ENCODE measurements at places on chromosomes 1 and 21.

GRCh38 chr1:54583871-54584270, 35.8 kb downstream of the ACOT11 start:
- no peak for DNase-seq

DNA sequence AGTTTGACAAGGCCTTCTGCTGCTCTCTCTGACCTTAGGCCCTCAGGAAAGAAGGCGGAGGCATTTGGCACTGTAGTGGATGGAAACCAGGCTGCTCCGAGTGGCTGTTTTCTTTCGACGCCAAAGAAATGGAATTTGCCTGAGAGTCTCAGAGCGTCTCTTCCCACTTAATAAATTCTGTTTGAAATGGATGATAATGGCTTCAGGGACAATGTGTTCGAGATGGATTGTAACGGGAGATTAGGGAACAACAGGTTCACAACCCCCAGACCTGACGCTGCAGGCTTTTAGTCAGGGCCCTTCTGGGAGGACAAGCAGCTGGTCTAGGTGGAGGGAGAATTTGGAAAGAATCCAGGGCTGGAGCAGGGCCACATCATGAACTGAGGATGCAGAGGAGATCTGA, 58.6 kb downstream of the TLR5 start:
- no peak for DNase-seq

- DNase-seq = no peak
Measured at GRCh38 chr1:23545851-23546250, 13.4 kb downstream of the ID3 start.

DNA sequence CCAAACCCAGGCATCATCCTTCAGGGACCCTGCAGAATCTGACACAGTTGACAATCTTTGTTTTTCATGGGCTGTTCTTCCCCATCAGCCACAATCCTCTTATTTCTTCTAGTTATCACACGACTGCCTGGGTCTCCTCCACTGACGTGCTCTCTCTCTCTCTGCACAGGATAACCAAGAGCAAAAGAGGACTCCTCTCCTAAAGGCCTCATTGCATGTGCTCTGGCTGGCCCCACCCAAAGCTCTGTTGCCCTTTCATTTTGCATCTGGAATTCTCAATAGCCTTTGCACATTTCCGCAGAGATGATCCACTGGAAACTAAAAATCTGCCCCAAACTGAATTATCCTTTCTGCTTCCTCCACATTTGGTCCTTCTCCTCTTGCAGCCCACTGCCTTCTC, 58.5 kb downstream of the KANK4 start:
- no peak for DNase-seq

DNA sequence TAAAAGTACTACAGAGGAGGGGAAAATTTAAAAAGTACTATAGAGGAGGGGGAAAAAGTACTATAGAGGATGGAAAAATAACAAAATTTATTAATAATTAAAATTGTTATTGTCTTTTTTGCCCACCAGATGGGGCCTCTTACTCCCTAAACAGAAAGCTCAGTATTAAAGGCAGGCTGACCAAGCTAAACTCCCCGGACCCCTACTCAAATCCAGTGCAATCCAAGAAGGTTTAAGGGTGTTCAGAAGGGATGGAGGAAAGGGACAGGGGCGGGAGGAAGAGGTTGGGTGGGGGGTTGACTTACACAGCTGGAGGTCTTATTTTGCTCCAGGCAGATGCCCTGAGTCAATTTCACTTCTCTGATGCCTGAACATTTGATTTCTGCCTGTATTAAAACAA, 13.7 kb downstream of the CD34 start:
- no peak for DNase-seq

GRCh38 chr1:47508702-47509431, 71.0 kb downstream of the FOXD2 start:
- DNase-seq = no peak

DNA sequence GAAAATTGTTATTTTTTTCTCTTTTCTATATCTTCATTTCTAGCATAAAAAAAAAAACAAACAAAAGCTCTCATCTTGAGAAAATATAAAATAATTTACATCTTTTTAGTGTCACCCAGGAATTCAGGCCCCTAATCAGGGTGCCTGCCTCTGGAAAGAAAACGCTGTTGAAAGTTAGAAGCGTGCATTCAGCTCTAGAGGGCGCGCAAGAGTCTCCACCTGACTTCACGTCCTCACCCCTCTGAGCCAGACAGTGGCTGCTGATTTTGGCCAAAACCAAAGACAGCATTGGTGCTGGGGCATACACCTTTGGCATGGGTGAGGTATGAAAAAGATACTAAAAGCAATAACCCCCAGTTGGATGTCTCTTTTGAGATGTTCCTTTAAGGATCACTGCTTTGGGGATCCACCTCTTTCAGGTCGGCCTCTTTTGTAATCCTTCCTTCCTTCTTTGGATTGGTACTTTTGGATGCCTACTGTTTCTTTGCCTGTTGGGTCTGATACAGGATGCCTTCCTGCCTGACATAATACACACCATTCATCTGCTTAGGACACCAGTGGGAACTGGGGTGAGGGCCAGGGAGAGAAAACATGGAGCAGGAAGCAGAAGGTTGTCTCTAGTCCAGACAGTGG, 77.6 kb upstream of the CHRM3 start:
- peak; percentile 58 for DNase-seq

DNA sequence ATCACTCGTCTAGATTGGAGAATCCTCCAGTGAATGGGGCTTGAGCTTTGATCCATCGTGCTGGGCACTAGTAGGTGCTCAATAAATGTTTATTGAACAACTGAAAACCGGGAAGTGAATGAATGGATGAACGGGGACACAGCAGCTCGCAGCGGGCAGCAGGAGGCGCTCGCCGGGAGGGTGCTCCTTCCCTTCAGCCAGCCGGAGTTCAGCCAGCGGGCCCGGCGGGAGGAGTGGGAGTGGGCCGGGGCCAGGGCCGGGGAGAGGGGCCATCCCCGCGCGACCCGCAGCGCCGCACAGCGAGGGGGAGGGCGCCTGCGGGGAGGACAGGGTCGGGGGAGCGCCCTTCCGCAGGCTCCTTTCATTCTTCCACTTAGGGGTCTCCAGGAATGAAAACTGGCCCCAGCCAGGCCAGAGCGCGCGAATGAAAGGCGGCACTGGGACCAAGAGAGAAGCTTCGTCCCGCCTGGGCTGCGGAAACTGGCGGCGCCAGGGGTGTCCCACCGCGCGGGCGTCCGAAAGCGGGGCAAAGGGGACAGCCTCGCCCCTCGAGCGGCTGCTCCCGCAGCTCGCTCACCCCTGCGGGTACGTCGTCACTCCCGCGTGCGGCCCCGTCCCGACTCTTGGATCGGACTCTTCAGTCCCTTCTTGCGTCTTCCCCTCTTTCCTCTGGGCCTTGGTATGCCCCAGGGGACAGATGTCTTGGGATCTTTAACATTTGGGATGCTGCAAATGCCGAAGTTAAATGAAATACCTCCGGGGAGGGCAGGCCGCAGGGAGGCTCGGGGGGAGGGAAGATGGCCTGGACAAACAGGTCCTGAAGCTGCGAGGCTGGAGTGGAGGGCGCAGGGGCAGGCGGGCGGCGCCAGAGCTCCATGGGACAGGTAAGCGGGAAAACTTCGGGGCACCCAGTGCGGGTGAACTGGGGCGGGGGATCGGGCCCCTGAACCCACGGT, 3.6 kb upstream of the INAVA start:
- DNase-seq = no peak

GRCh38 chr21:41979751-41980369, 26.0 kb upstream of the C2CD2 start:
- DNase-seq = no peak

- no peak for DNase-seq
Measured at GRCh38 chr1:48182439-48182838, 40.1 kb upstream of the SLC5A9 start.

GRCh38 chr21:32112195-32112594, 166.7 kb downstream of the MIS18A start:
- no peak for DNase-seq

- no peak for DNase-seq
Measured at GRCh38 chr1:172473302-172473701, 29.4 kb upstream of the PIGC start.

GRCh38 chr1:106937104-106937503, 119.4 kb upstream of the PRMT6 start:
- DNase-seq = no peak

- DNase-seq = no peak
Measured at GRCh38 chr1:25567710-25568089, 24.3 kb downstream of the LDLRAP1 start.

- no peak for DNase-seq
Measured at GRCh38 chr1:93623875-93624274, 57.8 kb downstream of the BCAR3 start.

GRCh38 chr1:154937988-154938386, 1.5 kb upstream of the PMVK start:
- DNase-seq = no peak

DNA sequence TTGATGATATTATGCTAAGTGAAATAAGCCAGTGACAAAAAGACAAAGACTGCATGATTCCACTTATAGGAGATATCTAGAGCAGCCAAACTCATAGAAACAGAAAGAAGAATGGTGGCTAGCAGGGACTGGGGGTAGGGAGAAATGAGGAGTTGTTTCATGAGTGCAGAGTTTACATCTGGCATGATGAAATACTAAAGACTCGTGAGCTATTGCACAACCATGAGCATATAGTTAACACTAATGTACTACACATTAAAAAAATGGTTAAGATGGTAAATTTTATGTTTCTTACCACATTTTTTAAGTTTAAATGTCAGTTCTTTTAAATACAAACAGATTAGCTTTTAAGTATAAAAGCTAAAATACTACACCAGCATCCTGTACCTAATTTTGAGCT, 57.8 kb downstream of the ESRRG start:
- DNase-seq = no peak

- no peak for DNase-seq
Measured at GRCh38 chr1:236069796-236070195, 4.9 kb upstream of the NID1 start.

GRCh38 chr1:114369930-114370329, 141.1 kb downstream of the TRIM33 start:
- no peak for DNase-seq

DNA sequence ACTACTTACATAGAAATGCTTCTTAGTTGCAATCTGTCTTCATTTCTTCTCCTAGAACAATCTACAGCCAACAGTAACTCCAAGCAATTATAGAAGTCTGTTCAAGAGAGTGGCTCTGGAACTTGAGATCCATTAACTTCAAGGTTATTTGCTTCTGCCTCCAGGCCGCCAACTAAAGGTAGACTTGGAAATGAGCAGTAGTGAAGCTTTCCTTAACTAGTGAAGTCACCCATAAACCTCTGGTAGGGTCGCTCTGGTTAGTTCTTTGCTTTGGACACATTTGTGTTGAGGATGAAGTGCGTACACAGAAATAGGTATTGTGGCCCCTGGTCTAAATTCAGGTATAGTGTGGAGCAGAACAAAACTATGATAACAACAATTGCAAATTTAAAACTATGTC, 809.9 kb upstream of the RGS18 start:
- no peak for DNase-seq

DNA sequence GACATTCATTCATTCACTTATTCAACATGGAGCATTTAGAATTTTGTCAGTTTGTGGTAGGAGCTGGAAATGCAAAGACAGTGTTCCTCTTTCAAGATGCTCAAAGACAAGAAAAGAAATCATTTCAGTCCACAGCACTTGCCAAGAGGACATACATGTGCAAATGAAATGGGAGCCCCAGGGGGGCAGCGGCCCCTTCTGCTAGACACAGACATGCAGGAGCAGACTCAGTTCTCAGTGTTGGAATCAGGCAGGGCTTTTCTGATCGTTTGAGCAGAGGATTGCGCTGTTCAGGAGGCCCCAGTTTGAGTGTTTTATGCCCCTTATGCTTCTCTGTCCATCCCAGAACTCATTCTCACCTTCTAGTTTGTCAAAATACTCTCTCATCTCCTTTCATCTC, 35.6 kb upstream of the VASH2 start:
- no peak for DNase-seq

DNA sequence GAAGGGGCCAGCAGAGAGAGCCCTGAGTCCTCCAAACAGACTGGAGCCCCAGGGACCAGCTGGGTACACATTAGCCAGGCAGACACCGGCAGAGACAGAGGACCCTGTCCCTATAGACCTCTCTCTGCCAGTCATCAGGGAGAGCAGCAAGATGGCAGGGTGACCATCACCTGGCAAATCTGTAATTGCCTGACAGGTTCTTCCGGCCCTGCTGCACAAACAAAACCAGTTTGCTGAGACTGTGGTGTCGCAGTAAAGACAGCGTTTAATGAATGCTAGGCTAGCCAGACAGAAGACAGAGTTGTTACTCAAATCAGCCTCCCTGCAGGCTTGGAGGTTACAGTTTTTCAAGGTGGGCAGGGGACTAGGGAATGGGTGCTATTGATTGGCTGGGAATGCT, 618.9 kb downstream of the NPHP4 start:
- no peak for DNase-seq

DNA sequence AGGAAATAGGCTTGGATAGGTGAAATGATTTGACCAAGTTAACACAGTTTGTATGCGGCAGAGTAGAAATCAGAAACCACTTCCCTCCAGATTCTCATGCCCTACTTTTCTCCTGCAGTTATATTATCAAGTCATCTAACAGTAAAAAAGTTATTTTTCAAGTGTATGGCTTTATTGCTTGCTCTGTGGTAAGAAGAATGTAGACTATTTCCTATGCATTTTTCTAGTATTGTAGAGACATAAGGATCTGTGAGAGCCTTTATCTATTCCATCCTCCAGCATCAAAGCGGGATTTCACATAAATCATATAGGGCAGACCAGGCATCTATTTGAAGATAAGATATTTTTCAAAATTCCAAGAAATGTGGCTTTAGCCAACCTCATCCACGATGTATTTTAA, 208.5 kb downstream of the TTLL7 start:
- DNase-seq = no peak

DNA sequence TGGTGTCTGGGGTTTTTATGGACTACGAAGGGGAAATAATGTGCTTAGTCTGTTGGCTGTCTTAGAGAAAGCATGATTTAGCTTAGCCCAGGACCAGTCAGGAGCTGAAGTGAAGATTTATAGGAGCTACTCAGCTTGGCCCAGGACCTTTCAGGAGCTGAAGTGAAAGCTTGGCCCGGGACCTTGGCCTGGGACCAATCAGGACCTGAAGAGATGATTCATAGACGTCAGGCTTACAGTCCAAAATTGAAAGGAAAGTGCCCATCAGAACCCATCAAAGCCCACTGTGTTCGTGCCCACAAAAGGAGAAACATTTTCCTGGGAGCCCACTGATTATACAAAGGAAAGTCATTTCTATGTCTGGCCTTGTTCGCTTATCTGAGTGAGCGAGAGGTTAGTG, 35.6 kb downstream of the MSTO1 start:
- no peak for DNase-seq

- no peak for DNase-seq
Measured at GRCh38 chr1:221760911-221761310, 19.0 kb upstream of the DUSP10 start.

DNA sequence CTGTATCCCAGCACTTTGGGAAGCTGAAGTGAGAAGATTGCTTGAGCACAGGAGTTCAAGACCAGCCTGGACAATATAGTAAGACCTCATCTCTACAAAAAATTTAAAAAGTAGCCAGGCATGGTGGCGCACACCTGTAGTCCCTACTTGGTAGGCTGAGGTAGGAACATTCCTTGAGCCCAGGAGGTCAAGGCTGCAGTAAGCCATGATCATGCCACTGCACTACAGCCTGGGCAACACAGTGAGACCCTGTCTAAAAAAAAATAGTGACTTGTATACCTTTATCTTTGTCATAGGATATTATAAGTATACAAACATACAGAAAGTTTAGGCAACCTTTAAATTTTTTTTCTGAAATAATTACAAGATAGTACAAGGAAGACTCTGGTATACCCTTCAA, 3.9 kb upstream of the FBXO28 start:
- DNase-seq = no peak

All from iPS DF 6.9 (cell line).